Stimulated activated CD8-positive, alpha-beta memory T cell treated with anti-CD3 and anti-CD28 coated beads, Interleukin-15, amount 100 ng/mL, for 24 hours (primary cell): ENCODE measurements at places on chromosomes 1 and 21.

GRCh38 chr1:236041631-236042618 lies 23.0 kb downstream of the NID1 start:
- DNase-seq, result no peak

DNA sequence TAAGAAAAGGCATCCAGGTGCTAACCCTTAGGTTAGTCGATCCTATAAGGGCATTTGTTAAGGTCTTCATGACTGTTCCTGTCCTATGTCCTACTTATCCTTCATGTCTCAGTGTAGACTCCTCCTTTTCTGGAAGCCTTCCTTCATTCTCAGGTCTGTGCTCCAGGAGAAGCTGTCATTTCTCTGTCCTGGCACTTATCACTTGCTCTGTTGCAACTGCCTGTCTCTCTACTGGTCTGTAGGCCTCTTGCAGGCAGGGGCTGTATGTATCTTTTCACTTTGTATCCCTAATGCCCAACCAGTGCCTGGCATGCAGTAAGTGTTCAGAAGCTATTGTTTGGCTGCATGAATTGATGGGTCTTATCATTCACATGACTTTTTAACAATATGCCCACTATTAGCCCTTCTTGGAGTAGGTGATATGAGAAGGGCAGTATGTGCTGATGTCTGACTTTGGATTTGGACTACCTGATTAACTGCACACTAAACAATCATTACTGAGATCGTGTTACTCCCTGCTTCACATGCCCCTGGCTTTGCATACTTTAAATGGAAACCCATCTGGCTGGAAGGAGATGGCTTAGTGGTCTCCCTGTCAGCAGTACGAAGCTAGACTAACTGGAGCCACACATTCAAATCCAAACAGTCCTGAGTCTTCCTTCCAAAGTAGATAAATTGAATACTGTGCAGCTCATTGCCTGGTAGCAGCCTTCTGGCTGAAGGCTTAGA lies 88.8 kb downstream of the RGL1 start:
- DNase-seq, result no peak

DNA sequence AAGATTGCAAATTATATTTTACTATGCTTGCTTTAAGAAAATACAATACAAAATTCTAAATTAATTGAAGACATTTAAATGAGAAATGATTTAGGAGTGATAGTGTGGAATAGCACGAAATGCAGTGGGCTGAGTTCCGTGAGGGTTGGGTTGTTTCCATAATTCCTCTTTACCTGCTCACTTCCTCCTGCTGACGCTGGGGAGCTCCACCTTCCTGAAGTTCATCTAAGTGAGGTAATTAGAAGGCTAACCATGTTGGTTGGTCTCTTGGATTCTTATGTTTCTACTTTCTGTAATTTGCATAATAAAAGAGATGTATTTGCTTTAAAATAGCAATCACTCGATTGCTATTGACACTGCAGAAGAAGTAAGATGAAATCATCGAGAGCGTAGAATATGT lies 4.7 kb downstream of the OR14I1 start:
- DNase-seq, result no peak

- no peak for DNase-seq
These were observed 39.7 kb upstream of the PDE9A start for GRCh38 chr21:42613756-42614155.

DNA sequence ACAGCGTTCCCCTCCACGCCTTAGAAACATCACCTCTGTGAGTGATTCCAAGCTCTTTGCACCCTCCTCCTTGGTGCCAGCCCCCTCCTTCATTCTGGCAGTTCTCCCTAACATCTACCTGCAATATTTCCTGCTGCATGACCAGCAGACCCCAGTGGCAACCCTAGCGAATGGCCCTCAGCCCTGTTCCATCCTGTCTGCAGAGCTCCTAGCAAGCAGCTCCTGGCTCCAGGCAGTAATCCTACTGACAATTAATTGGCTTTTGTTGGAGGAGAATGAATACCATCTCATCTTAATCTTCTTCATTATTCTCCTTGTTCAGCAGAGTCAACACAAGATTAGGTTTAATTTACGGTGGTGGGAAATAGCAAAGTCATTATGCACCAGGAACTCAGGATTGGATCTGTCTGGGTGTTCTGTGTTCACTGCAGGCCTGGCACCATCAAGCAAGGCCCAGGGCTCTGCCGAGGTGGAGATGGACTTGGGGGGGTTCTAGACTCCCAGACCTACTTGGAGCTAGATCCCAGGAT lies 12.4 kb downstream of the FBXO2 start:
- DNase-seq, result no peak

GRCh38 chr1:63012339-63012738 lies 228.4 kb downstream of the ATG4C start:
- no peak for DNase-seq

GRCh38 chr1:157450106-157450505 lies 102.2 kb downstream of the FCRL5 start:
- no peak for DNase-seq

GRCh38 chr1:161157867-161158266 lies 1.4 kb upstream of the USP21 start:
- DNase-seq, result no peak

- no peak for DNase-seq
These were observed 2.7 kb downstream of the CD34 start for GRCh38 chr1:207908107-207908734.

- no peak for DNase-seq
These were observed 7.3 kb downstream of the SYNC start for GRCh38 chr1:32695098-32695904.

- DNase-seq, result no peak
These were observed 235.1 kb downstream of the KIF26B start for GRCh38 chr1:245389873-245390272.

DNA sequence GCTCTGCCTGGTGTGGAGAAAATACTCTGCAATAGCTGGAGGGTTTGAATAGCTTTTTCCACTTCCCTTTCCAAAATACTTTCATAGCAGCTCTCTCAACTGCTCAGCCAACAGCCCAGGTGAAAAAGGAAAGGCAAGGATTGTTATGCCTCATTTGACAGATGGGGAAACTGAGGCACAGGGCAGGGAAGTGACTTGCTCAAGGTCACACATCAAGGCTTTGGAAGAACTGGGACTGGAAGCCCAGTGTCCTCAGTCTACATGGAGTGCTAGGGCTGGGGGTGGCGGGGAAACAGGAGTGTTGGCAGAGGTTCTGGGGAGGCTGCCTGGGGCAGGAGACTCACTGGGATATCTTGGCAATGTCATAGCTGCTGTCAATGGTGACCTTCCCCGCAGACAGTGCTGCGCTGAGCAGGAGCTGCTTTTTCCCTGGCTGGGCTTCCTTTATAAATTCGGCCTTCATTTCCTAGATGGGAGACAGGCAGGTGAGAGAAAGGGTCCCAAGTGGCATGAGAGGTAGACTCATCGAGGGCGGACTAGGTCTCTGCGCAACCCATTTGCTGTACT lies 4.0 kb downstream of the CHI3L1 start:
- DNase-seq, result no peak

- no peak for DNase-seq
These were observed 375.9 kb downstream of the DSCAM start for GRCh38 chr21:40471103-40471502.

DNA sequence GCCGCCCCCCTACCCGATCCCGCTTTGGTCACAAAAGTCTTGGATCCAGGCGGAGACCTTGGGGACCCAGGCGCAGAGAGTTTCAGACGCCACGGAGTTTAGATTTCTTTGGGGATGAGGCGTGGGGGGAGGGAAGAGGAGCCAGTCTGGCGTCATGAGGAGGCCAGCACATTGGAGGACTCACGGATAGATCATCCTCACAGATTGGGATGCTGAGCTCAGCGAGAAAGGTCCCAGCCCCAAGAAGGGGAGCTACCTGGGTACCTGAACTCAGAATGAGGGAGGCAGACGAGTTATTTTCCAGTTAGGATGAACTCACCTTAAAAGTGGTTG lies 393 bp downstream of the ELAPOR1 start:
- no peak for DNase-seq

DNA sequence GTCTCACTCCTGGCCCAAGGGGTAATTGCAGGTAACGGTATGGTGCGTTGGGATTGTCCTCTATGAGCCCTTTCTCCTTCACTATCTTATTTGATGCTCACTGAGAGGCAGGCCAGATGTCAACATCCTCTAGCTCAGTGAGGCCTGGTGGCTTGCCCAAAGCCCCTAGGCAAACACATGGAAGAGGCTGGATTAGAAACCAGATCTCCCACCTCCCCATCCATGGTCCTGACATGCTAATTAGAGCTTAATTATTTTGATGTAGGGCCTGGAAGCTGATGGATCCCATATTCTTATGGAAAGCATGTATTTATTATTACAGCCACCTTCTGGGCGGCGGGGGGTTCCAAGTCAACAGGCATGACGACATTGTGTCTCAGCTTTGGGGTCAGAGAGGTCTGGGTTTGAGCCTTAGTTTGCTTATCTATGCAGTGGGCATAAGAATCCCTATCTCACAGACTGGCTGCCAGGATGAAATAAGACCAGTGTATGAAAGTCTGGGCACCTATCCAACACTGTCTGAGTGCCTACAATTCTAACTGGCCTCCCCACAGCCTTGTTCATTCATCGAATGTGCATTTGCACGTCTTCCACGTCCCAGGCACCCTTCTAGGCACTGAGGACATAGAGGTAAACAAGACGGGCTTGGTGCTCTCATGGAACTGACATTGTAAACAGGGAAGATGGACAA lies 6.2 kb downstream of the SMPDL3B start:
- no peak for DNase-seq

DNA sequence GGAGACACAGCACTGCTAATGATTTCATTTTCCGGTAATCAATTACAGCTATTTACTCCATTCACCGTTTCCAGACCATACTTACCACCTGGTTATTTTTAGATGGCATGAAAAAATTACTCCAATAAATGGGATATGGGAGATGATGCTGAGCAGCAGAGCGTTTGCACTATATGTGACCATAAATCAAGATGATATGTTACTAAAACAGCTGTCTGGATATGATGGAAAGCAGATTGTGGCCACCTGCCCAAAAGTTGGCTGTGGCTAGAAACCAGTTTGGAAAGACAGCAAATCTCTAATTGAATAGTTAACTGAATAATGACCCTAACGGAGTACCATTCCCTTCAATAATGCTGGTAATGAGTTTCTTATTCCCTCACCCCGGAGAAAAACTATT lies 22.5 kb upstream of the KCTD3 start:
- DNase-seq, result no peak

DNA sequence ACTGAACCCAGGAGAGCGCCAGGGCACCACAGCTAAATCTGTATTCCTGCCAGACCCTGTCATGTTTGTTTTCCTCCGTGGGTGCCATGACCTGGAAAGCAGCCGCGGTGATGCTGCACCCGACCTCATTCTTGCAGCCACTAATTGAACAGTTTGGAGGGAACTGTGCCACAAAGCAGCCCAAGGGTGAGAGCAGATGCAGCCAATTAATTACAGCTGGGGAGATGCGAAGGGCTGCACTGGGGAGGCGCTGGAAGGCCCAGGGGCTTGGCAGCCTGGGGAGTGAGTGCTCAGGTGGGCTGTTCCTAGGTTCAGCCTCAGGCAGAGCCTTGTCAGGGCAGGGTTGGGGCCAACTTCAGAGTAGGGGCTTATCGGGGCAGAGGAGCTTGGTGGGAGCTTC lies 158.4 kb upstream of the CD34 start:
- DNase-seq, result no peak

- no peak for DNase-seq
These were observed 355 bp downstream of the SHISAL2A start for GRCh38 chr1:52633291-52633754.

- DNase-seq, result no peak
These were observed 4.5 kb upstream of the NCMAP start for GRCh38 chr1:24551290-24551959.

DNA sequence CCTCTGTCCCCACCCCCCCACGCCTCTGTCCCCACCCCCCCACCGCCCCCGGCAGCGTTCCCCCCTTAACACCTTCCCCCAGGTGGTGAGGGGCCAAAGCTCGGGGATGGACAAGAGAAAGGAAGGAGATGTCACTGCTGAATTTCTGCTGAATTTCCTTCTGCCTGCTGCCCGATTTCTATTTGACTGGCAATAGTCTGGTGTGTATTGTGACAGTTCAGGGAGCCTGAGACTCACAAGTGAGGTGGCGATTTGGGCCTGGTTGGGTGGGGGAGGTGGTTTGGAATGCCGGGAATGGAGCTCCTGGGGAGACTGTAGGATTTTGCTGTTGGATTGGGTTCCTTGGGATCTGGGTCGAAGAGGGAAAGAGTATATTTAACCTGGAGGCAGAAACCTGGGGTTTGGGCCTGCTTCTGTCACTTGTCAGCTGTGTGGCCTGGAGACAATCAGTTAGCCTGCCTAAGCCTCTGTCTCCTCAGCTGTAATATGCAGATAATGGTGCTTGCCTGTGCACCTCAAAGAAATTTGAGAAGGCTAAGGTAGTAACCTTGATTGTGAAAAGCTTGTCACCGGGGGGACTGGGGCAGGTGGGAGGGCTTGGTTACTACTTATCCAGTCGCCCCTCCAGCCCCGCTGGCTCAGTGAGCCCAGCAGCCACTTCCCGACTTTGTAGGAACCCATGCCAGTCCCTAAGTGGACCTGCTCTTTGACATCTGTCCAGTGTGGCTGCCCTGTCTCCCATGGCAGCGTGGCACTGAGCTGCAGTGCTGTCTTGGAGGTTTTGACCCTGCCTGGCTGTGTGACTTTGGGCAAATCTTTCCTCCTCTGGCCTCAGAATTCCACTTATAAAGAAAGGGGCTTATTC lies 7.7 kb upstream of the LMNA start:
- no peak for DNase-seq

DNA sequence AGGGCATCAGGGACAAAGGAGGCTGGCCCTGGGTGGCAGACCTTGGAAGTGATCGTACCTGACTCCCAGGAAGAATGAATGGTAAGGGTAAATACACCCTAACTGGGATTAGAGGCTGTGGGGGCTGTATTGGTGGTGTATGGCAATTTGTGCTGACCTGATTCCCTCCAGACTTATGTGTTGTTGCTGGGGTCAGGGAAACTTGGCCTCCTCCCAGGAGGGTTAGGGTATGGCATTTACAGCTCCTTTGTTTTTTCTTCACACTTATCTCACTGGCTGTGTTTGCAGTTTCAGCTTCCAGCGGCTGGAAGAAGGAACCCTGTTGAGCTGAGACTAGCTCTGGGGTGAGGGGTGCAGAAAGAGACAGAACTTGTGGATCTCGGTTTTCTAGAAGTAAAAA lies 8.2 kb downstream of the VANGL1 start:
- DNase-seq, result no peak

DNA sequence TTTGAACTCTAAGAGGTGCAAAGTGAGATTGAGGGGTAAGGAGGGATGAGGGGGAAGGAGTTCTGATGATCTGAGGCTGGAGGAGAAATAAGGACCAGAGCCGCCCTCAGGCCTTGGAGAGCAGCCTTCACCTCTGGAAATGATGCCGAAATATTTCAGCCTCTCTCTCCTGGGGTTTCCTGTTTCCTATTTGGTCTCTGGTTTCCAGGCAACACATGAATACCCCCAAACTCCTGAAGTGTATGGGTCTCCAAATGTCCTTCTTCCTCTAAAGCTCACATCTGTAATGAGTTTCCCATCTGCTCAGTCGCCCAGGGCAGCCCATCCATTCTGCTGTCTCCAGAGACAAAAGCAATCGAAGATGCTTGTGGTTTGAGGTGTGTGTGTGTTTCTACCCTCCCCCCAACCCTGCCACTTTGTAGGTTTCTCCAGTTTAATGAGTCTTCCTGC lies 52.0 kb upstream of the FAM20B start:
- DNase-seq, result no peak

GRCh38 chr1:111778541-111779051 lies 22.9 kb downstream of the DDX20 start:
- DNase-seq, result no peak

- DNase-seq, result no peak
These were observed 66.0 kb upstream of the DNAH14 start for GRCh38 chr1:224863486-224863885.

GRCh38 chr1:225044258-225044657 lies 114.8 kb downstream of the DNAH14 start:
- no peak for DNase-seq
